Thyroid gland (tissue), 4 donors: ENCODE measurements at places on chromosomes 12 and 14. TPM values are rescaled to one million over a fixed set of nuclear protein-coding genes. Genes with fewer than 3 reads are reported as not detected.
A peak's percentile ranks its signal among the peaks of the same experiment; 100 is the strongest.

DNA sequence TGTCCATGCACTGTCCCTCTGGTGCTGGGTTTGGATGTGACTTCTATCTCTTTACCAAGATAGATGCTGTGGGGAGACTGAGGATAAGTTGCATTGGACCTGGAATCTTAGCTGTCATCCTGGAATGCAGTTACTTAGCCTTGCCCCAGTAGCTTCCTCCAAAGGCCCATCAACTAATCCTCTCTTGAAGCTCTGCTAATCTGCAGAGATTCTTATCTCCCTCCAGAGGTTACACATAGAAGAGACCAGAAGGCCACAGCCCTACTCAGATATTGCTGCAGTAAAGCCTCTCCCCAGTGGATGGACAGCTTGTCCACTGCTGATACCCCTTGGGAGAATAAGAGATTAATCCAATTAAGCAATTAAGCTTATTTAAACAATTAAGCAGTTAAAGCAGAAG, 867.2 kb downstream of the BCL11B start:
- H3K36me3 ChIP-seq: no peaks in the 10 kb centered on the region
- no peak for DNase-seq
- no peaks in the 10 kb centered on the region for H3K4me1 ChIP-seq

- no peak for DNase-seq
- peaks cover 17% of the 10 kb centered on the region for H3K36me3 ChIP-seq
- H3K4me3 ChIP-seq: no peak overlapping the region
These were observed 13.5 kb downstream of the COQ5 start for GRCh38 chr12:120515496-120515895.

- no peaks in the 10 kb centered on the region for H3K27me3 ChIP-seq
- DNase-seq: peak; percentile 52
- no peak overlapping the region for H3K27ac ChIP-seq
- H3K4me1 ChIP-seq: peaks cover 25% of the 10 kb centered on the region
- peaks cover 24% of the 10 kb centered on the region for H3K36me3 ChIP-seq
These were observed 9.3 kb downstream of the ISCU start for GRCh38 chr12:108571609-108572165.

GRCh38 chr12:25388183-25388582, 137.5 kb upstream of the KRAS start:
- no peak for DNase-seq
- no peaks in the 10 kb centered on the region for H3K27me3 ChIP-seq
- H3K36me3 ChIP-seq: no peaks in the 10 kb centered on the region
- no peak overlapping the region for H3K27ac ChIP-seq
- H3K4me3 ChIP-seq: no peak overlapping the region

IAPP gene
- total RNA-seq: not detected

ABCD4 gene
- total RNA-seq: 79.5 TPM
